ENCODE measurements at places on chromosomes 5 and 9. TPM values are rescaled to one million over a fixed set of nuclear protein-coding genes. Genes with fewer than 3 reads are reported as not detected.

Gene HDAC3
- total RNA-seq = 67.5 TPM

Gene SPAG8
- 0.58 TPM for total RNA-seq

GRCh38 chr5:78604689-78605285 is 43.8 kb downstream of the LHFPL2 start:
- no peak for DNase-seq

DNA sequence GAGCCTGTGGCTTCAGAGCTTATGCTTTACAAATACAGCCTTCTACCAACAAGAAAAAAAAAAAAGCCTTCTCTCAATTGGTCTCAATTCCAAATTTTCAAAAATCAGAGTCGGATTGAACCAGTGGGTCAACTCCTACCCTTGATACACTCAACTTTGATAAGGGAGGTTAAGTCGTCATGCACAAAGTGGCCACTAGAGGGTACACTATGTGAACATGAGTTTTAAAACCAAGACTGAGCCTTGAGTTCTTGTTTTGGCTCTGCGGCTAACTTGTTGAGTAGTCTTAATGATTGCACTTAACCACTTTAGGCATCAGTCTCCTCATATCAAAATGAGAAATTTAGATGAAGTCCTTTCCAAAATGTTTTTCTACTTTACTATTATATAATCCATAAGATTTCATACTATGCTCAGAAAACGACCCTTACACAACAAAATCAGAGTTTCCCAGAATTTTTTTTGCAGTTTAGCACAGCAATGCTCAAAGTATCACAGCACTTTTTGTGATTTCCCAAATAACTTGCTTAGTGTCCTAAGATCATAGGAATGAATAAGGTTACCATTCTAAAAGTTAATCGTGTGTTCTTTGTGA is 92.9 kb upstream of the MTAP start:
- no peak for DNase-seq

- peak; percentile 19 for DNase-seq
Observed at GRCh38 chr5:176167800-176168199, 70.4 kb upstream of the SIMC1 start.

DNA sequence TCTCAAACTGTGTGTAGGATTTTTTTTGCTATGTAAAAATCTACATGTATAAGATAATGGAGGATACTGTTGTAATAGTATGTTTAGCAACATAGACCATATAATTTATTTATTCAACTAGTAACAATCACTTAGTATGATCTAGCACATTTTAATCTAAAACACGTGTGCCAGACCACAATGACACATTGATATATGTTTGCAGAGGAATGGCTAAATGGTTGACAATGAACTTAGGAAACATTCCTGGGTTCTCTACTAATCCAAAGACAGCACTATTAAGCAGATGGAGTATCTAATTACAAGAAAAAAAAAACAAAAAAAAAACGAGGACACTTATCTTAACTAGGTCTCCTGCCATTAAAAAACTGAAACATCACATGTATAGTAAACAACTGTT is 261.7 kb upstream of the PAPPA start:
- peak; percentile 15 for DNase-seq

DNA sequence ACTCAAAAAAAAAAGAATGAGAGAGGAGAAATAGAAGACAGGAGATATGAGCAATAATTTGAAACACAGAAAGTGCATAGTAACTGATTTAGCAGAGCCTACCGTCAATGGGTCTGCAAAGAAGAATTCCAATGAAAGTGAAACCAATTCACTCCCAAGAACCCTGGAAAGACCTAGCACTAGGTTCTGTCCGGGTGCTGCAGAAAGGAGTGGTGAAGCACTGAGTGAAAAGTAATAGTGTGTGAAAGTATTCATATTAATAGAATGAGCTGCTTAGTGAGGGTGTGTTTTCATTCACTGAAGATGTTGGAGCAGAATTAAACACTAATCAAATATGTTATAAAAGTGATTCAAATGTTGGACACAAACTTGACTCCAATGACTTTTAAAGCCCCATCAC is 51.3 kb upstream of the SLC30A5 start:
- DNase-seq = no peak

All from foreskin keratinocyte (primary cell).